ENCODE measurements at places on chromosomes 11 and 22.

- no peak for DNase-seq
Measured at GRCh38 chr22:31281733-31282132, 10.6 kb downstream of the PIK3IP1 start.

- no peak for DNase-seq
Measured at GRCh38 chr22:43094551-43094950, 5.4 kb upstream of the TTLL1 start.

- no peak for DNase-seq
Measured at GRCh38 chr11:30921811-30922210, 335.7 kb upstream of the MPPED2 start.

DNA sequence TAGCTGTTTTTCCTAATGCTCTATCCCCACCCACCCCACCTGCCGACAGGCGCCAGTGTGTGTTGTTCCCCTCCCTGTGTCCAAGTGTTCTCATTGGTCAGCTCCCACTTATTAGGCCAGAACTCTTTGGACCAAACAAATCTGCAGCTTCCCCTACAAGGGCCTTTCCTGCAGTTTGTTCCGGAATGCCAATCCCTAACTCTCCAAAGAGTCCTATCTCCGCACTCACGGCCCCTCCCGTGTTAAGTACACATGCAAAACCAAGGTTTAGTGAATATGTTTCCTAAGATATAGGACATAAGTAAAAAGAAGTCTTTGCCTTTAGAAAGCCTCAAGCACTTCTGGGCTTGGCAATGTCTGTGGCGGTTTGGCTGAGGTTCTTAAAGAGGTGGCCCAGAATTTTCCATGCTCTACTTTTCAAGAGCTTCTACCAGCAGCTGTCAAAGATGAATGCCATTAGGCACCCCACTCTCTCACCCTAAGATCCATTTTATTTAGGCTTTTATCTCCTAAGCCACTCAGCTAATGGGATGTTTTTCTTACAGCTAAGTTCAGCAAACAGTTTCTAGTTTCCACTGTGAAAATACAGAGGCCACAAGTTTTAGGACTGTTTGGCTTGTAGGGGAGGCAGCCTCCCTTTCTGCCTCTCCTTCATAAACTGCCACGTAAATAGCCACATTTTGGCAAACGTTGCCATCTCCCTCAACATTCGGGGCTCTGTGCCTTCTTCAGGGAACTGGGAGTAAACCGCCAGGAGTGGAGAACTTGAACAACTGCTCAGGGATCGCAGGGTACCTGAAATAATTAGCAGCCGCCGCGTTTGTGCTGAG, 1.6 kb downstream of the CD59 start:
- DNase-seq, result no peak

DNA sequence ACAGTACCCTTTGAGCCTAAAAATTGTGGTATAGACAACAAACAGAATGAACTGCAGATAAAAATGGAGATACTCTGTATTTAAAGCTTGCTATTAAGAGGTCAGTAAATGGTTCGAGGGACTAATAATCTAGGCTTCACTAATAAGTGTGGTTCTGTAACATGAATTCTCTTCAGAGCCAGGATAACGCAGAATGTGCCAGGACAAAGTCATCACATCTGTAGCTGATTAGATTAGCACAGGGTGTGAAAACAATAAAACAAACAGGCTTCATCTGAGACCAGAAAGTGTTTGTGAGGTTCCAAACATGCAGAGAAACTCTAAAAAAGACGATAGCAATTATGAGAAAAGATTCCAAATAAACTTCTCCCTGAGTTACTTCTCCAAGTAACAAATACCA, 89.1 kb upstream of the LUZP2 start:
- DNase-seq, result no peak

DNA sequence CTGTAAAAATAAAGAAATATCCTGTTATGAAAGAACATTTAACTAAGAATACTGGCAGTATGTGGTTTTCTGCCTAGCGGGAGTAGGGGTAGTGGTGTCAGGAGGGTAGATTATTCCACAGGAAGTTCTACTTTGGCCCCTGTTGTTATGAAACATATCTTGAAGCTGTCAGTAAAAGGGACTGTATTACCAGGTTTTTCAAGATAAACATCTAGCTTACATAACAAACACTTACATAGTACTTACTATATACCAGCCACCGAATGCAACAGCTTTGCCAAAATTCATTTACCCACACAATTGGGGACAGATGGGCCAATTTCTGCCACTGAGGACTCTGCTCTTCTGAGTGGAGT, 3.7 kb downstream of the TMEM123 start:
- no peak for DNase-seq

Data from stimulated activated CD8-positive, alpha-beta memory T cell treated with anti-CD3 and anti-CD28 coated beads, Interleukin-4, amount 100 ng/mL, for 4 hours (primary cell).